Suppressor macrophage treated with lipopolysaccharide for 4 hours (primary cell): ENCODE measurements at places on chromosomes 3 and 15.

- DNase-seq: peak; percentile 51
These were observed 40.5 kb downstream of the STT3B start for GRCh38 chr3:31573036-31573779.

- DNase-seq: no peak
These were observed 202.4 kb upstream of the GADL1 start for GRCh38 chr3:31096661-31097395.

GRCh38 chr3:140682586-140682985, 4.7 kb downstream of the TRIM42 start:
- no peak for DNase-seq

DNA sequence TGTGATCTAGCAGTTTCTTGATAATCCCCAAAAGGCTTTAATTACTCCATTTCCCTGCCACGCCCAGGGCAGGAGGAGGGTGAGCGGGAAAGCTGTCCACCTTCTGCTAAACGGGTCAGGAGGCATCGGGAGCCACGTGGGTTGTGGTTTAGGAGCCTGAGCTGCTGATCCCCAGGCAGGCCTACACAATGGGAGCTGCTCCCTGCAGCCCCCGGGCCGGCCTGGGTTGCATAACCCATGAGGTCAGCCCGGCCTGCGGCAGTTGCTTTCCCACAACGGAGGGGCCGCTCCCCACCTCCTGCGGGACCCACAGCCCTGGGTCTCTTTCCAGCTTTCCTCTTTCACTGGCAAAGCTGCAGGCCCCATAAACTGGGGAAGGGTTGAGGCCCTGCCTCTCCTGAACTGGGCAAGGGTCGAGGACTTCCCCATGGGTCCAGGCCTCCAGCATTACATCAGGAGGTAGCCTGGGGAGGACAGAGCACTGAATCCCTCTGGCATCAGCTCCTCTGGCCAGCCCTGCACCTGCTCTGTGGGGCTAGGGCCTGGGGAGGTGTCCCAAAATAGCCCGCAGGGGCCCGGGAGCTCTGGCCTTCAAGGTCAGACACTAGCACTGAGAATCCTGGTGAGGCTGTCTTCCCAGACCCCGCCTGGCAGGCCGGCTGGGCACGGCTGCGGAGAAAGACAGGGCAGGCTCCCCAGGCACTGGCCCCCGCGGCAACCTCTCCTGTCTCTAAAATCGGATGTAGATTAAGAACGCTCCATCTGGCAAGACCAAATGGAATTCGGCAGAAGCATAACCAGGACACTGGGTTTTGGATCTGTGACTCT, 47.3 kb downstream of the ZDHHC19 start:
- peak; percentile 91 for DNase-seq

GRCh38 chr3:178436773-178437172, 99.5 kb upstream of the KCNMB2 start:
- DNase-seq: peak; percentile 27

- no peak for DNase-seq
These were observed 200.5 kb downstream of the UACA start for GRCh38 chr15:70562906-70563305.

DNA sequence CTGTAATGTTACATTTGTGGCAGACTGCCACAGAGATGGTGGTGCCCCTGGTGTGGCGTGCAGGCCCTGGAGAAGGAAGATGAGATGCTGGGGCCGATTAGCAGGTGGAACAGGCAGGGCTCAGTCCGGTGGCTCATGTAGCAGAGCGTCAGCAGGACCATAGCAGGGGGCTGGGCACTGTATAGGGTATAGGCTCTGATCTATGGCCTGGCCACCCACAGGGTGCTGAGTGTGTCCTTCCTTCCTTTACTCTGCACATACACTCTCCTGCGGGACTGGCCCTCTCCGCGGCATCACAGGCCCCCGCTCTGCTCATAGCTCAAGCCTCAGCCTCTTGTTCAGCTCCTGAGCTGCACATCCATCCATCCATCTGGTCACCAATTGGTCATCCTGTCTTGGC, 143.6 kb downstream of the OPA1 start:
- DNase-seq: no peak

DNA sequence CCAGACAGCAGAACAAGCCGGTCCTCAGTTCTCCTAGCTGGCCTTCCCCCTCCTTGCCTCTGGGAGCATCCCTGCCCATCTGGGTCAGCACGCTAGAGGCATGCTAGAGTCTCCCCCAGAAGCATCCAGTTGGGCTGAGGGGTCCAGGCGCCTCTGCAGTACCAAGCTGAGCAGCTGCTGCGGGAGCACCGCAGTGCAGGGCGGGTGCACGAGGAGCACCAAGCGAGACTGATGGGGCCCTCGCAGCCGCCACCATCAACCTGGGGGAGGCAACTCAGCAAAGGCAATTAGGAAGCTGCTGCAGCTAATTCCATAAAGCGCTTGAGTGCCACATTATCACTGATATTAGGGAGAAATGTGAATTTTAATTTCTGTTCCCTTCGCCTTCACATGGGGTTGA, 12.4 kb downstream of the CACNA2D3 start:
- no peak for DNase-seq

GRCh38 chr15:39874890-39875549, 45.0 kb downstream of the GPR176 start:
- peak; percentile 35 for DNase-seq

DNA sequence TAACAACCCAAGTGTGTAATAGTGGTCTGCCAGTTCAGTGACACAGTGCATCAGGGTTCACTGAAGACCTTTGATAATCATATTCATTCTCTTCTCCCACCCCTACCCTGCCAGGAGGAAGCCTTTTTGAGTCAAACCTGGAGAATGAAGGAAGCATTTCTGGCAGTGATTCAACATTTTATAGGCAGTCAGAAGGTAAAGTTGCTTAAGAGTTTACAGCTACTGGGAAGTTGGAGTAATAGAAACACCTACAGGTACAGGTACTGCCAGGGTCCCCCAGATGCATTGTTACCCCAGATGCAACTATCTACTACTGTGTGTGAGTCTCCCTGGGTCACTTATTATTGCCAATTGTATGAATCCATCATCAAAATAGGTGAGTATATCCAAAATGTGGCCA, 146.9 kb upstream of the EIF1B start:
- no peak for DNase-seq

- DNase-seq: no peak
These were observed 62.2 kb downstream of the RPL39L start for GRCh38 chr3:187077085-187077484.

- no peak for DNase-seq
These were observed 70.8 kb downstream of the SCN11A start for GRCh38 chr3:38980938-38981337.

- no peak for DNase-seq
These were observed 281.1 kb upstream of the PROK2 start for GRCh38 chr3:72065872-72066641.
